ENCODE measurements at places on chromosomes 2 and 18. TPM values are rescaled to one million over a fixed set of nuclear protein-coding genes. Genes with fewer than 3 reads are reported as not detected.

The DOCK10 gene
- 23.1 TPM for total RNA-seq

The CBLN2 gene
- not detected for total RNA-seq

DNA sequence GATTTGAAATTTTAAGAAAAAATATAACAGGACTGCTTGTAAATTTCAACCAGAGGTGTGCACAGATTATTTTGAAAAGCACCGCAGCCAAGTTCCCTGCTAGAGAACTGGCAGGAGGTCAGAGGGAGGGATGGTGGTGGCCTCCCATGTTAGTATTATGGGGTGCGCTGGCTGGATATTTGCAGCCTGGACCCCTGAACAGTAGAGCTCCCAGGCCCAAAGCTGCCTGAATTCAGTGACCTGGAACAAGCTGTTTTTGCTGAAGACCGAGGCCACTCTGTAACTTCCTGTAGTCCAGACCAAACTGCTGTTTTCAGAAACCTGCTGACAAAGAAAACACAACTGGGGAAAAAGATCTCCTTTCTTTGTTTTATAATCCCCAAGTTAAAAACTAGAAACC, 314.3 kb downstream of the TNS1 start:
- no peak for DNase-seq

The EHD3 gene
- total RNA-seq = 4.4 TPM

DNA sequence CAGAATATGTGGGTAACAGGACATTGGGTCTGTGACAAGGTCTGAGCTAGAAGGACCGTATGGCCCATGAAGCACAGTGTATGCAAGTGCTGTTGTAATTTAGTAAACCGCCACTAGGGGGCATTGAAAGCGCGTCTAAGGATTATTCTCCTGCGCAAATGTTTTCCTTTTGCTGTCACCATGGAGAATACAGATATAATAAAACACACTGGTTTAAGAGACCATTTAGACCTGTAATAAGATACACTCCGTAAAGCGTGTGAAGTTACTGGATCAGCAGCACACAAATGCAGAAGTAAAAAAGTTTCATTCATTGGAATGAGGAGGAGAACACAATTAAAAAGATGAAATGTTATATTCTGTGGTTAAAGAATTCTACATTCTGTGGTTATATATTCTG, 272.4 kb downstream of the AGAP1 start:
- DNase-seq = peak; percentile 92

- no peak for DNase-seq
These were observed 413.6 kb upstream of the TCF4 start for GRCh38 chr18:56001576-56001975.

The BOLL gene
- not detected for total RNA-seq

The ITM2C gene
- 111 TPM for total RNA-seq

DNA sequence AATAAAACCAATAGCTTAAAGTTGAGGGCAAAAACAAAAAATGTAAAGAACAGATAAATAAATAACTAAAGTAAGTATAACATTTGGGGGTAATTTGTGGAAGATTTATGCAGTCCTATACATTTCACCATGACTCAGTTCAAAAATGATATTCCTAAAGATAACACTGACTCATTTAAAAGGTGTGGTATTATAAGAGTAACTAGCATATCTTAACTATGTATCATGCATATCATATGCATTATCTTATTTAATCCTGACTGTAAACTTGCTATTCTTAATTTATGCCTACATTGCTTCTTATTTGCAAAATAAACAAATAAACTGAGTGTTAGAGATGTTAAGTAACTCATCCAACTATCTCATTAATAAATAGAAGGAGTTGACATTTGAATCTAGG, 726.5 kb upstream of the PKDCC start:
- peak; percentile 68 for DNase-seq

- DNase-seq = no peak
These were observed 198.9 kb upstream of the NABP1 start for GRCh38 chr2:191478799-191479679.

DNA sequence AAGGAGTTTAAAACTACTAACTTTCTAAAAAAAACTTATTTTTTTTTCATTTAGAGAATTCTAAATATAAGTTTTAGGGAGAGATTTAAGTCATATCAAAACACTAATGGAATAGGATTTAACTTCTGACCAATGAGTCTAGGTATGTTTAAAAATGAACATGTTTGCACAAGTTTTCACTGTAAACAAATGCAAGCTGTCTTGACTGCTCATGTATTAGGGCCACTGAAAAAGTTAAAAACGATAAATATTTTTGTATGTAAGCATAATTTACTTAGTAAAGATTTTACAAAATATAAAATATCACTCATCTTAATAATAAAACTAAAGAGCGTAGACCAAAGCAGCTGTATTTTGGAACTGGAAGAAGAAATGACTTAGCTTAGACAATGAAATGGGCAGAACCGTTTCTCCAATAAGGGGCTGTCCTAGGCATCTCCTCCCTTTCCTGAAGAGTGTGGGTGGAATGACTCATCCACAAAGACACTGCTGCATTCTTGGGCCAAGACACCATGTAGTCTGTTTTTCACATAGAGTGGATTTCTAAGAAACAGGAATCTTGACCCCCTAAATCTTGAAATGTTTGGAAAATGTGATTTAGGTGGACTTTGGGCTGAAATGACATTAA, 118.8 kb downstream of the MEP1B start:
- peak; percentile 57 for DNase-seq

The EML4 gene
- total RNA-seq = 38.3 TPM

GRCh38 chr2:223420048-223420447, 182.1 kb downstream of the SCG2 start:
- DNase-seq = no peak

The ALMS1 gene
- 27.6 TPM for total RNA-seq

All from PC-3 (cell line).